H9 (cell line): ENCODE measurements at places on chromosomes 4 and X. TPM values are rescaled to one million over a fixed set of nuclear protein-coding genes. Genes with fewer than 3 reads are reported as not detected.

DNA sequence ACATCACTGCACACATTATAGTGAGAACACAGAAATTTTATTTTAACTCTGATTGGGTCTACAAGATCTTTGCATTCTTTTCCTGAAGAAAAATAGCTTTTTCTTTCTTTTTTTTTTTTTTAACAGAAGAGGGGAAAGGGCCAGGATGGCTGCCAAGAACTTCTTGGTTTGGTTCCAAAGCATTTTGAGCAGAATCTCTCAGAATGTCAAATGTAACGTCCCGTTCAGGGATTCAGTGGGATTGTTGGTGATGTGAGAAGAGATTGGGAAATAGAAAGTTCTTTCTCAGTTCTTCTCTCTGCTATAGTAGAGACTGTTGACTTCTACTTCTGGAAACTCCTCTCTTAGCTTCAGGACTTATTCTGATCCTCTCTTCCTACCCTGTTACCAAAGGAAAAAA, 70.9 kb upstream of the CBR4 start:
- no peak overlapping the region for H3K4me3 ChIP-seq
- no peak overlapping the region for H3K27ac ChIP-seq
- DNase-seq: no peak
- H3K36me3 ChIP-seq: no peaks in the 10 kb centered on the region
- no peaks in the 10 kb centered on the region for H3K27me3 ChIP-seq
- no peaks in the 10 kb centered on the region for H3K4me1 ChIP-seq

DNA sequence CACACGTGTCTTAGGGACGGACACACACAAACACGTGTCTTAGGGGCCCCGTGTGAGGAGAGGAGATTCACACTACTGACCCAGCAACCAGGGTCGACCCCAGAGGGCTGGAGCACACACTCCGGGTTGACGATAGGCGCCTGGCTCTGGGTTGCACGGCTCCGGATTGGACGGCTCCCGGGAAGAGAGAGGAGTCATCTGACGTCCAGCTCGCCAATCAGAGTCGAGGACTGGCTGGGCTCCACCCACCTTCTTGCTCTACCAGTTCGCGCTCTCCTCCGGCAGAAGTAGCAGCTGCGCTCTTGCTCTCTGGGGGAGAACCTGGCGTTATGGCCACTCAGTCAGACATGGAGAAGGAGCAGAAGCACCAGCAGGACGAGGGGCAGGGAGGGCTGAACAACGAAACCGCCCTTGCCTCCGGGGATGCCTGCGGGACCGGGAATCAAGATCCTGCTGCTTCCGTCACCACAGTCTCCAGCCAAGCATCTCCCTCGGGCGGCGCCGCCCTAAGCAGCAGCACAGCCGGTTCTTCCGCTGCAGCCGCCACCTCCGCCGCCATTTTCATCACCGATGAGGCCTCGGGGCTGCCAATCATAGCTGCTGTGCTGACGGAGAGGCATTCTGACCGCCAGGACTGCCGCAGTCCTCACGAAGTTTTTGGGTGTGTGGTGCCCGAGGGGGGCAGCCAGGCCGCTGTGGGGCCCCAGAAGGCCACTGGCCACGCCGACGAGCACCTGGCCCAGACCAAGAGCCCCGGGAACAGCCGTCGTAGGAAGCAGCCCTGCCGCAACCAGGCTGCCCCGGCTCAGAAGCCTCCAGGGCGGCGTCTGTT, 74.3 kb downstream of the NUDT10 start:
- no peaks in the 10 kb centered on the region for H3K4me1 ChIP-seq
- DNase-seq: no peak
- H3K36me3 ChIP-seq: peaks cover 3% of the 10 kb centered on the region
- no peak overlapping the region for H3K4me3 ChIP-seq

Gene TMSB15B
- total RNA-seq: 9.6 and 11.1 TPM in 2 replicates

Gene CDKN2AIP
- 23.0 and 24.0 TPM in 2 replicates for total RNA-seq

Gene MAGEA3
- not detected in 2 replicates for total RNA-seq

Gene ASB12
- 0.29 and 0.46 TPM in 2 replicates for total RNA-seq
